CMK (cell line): ENCODE measurements at places on chromosomes 16 and 17.
A peak's percentile ranks its signal among the peaks of the same experiment; 100 is the strongest.

DNA sequence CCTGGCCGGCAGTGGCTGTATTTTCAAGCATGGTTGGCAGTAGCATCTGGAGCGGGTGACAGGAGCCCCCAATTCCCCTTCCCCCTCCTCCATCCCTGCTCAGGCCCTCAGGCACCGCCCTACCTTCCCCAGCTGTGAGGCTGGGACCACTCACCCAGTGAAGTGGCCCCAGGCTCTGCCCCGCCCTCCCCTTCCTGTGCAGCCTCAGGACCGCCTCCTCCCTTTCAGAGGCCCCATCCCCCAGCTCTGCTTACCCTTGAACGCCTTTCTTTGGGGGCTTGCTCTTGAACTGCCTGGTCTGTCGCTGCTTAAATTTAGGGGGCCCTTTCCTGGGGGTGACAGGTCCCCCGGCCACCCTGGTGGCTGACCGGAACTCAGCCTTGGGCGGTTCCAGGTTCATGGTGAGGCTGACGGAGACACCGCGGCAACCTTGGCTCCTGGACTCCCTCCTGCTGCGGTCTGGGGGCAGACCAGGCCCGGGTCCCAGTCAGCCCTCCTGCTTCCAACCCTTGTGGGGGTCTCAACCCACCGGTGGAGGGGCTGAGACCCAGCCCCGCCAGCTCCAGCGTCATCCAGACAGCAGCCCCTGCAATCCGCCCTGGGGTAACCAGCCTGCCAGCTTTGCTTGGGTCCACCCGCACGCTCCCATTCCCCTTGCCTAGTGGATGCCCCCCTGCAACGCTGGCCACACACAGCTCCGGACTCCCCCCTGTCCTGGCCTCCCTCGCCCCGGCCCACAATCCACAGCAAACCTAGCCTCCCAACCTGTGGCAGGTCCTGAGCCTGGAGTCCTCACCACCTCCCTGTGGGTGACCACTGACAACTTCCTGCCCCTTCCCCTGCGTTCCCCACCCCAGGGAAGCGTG lies 3.2 kb downstream of the PDE6G start:
- no peak for DNase-seq

DNA sequence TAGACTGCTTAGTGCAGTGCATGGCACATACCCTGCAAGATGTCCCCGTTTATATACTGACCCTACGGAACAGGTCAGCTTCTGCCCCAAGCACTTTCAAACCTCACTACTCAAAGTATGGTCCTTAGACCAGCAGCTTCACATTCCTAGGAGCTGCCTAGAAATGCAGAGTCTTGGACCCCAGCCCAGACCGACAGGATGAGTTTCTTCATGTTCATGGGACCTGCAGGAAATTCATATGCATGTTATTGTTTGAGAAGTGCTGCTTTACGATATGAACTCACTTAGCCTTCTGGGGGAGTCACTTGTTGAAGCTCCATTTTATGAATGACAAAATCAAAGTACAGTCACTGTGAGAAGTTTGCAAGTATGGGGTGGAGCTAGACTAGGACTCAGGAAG lies 82.6 kb downstream of the DYNLRB2 start:
- DNase-seq = no peak

DNA sequence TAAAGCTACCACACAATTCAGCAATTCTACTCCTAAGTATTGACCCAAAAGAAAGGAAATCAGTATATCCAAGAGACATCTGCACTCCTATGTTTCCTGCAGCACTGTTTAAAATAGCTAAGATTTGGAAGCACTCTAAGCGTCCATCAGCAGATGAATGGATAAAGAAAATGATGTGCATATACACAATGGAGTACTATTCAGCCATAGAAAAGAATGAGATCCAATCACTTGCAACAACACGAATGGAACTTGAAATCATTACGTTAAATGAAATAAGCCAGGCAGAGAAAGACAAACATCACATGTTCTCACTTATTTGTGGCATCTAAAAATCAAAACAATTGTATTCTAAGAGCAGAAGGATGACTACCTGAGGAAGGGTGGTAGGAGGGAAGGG lies 1.5 kb downstream of the SLFN11 start:
- no peak for DNase-seq

- no peak for DNase-seq
Measured at GRCh38 chr17:78905116-78905515, 2.1 kb upstream of the CEP295NL start.

GRCh38 chr17:43907425-43907981 lies at the start of gene MPP2:
Gene MPP2 (minus strand): TSS chr17:43907536. CDS start chr17:43904460, 3,076 bp downstream.
- DNase-seq = no peak

GRCh38 chr17:48489781-48490180 lies 41.0 kb downstream of the HOXB1 start:
- DNase-seq = no peak

DNA sequence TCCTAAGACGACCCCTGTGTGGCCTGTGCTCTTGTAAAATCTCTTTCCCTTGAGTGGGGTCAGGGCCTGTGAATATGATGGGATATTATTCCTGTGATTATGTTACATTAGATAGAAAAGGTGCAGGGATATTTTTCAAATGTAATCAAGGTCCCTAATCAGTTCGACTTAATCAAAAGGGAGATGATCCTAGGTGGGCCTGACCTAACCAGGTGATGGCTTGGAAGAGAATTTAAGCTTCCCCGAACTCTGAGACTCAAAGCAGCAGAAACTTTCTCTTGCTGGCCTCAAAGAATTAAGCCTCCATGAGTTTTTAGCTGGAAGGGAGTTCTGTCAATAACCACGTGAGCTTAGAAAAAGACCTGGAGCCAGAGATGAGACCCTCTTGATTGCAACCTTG lies 124.7 kb downstream of the MAF start:
- no peak for DNase-seq

GRCh38 chr17:66357037-66357436 lies 54.6 kb downstream of the PRKCA start:
- DNase-seq = no peak

GRCh38 chr17:40696651-40697072 lies 6.9 kb downstream of the KRT24 start:
- no peak for DNase-seq

DNA sequence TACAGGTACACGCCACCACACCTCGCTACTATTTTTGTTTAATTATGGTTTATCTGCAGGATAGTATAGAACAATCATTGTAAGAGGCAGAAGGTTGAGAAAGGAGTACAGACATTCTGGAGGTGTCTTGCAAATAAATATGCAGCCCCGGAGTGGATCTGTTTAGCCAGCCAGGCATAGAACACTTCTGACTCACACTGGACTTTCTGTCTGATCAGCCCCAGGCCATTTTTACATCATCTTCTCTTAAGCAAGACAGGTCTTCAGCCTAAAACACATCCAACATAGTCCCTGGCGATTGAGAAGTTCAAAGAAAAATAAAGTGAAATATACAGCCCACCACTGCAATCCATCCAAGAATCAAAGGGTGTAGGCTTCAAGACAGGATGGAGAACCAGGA lies 81.4 kb downstream of the XYLT1 start:
- DNase-seq = no peak

DNA sequence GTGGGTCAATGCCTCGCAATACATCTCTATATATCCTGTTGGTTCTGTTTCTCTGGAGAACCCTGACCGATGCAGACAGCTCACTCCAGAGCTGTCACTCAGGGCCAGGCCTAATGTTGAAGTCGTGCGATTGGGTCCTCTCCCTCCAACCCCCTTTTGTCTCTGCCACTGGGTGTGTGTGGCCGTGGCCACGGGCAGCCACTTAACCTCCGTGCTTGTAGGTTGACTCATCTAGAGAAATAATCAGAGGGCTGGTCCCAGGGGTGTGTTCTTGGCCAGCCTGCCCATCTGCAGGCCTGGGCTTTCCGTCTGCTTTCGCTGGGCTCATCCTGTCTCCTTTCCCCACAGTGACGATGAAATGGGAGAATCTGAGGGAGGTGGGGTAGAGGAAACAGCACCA lies 7.4 kb downstream of the ADAD2 start:
- DNase-seq = no peak

DNA sequence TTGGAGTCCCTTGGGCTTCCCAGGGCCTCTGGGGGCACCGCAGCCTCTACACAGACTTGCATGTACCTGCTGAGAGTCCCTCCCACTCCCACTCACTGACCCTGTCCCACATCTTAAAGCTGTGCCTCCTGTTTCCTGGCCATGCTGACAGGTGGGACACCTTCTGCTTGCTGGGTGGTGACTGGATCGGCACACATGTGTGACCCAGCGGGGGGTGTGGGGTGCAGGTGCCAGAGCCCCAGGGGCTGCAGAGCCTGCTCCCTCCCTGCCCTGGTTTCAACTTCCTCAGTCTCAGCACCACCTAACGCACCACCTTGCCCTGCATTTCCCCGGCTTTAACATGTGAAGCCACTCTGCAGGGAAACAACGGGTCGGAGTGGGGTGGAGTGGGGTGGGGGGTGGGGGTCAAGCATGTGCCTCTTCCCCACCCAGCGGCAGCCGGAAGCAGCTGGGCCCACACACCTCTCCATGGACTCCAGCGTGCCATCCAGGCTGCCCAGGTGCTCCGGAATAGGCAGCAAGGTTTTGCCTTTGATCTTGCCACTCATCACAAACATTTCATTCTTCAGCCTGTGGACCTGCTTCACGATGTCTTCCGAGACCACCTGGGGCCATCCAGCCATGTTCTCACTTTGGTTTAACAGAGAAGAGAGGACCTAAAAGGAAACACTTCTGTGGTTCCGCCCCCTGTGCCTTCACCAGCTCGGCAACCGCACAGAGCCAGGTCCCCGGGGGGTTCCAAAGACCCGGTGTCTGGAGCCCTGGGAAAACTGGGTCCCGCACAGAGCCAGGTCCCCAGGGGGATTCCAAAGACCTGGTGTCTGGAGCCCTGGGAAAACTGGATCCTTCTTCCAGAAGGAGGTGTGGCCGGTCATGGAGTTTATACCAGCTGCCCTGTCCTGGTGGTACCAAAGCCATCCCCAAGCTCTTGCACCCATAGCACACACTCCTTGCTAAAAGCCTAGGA lies 4.7 kb downstream of the DNAH17 start:
- no peak for DNase-seq

- no peak for DNase-seq
Measured at GRCh38 chr17:6753546-6753945, 2.3 kb upstream of the XAF1 start.

- DNase-seq = no peak
Measured at GRCh38 chr17:57166803-57167202, 81.8 kb downstream of the AKAP1 start.

DNA sequence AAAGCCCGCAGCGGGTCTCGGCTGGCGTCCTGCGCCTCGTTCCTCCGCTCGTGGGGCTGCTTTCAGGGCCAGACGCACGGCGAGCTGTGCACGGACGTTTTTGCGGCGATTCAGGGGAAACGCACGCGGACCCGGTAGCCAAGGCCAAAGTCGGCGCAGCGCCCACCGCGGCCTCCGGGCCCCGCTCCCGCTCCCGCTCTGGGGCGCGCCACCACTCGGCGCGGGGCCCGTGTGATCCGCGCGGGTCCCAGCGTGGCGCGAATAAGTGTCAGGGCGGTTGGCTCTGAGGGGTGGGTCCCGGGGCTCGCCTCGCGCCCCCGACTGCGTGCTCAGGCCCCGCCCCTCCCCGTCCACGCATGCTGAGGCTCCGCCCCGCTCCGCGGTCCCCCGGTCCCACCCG lies 694 bp upstream of the TBCD start:
- DNase-seq = peak; percentile 61

DNA sequence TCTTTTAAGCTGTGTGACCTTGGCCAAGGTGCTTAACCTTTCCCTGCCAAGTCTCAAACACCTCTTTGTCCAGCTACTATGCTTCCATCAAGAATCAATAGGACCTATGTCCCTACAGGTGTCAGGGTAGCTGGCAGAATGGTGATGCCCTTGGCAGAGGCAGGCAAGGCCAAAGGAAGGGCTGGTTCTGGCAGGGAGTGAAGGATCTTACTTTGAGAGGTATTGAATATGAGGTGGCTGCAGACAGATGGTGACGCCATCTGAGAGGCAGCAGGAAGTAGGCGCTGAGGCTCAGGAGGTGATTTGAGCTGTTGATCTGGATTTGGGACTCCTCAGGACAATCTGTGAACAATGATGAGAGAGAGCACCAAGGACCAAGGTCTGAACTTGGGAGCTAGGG lies 12.5 kb downstream of the ABCC3 start:
- DNase-seq = no peak

DNA sequence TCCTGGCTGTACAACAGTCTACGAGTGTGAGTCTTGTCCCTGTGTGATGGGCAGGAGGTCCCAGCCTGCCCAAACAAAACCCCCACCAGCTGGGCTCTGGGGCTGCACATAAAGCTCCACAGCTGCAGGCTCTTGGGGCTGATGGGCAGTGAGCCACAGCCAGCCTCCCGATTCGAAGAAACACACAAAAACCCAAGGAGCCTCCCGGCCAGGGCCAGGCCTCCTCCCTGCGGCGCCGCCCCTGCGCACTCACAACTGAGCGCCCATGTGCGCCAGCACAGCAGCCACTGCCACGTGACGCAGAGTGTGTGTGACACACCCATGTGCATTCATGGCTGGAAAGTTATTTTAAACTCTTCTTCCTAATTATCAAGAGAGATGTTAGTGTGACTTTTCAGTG lies 30.6 kb upstream of the FAAP100 start:
- DNase-seq = no peak

DNA sequence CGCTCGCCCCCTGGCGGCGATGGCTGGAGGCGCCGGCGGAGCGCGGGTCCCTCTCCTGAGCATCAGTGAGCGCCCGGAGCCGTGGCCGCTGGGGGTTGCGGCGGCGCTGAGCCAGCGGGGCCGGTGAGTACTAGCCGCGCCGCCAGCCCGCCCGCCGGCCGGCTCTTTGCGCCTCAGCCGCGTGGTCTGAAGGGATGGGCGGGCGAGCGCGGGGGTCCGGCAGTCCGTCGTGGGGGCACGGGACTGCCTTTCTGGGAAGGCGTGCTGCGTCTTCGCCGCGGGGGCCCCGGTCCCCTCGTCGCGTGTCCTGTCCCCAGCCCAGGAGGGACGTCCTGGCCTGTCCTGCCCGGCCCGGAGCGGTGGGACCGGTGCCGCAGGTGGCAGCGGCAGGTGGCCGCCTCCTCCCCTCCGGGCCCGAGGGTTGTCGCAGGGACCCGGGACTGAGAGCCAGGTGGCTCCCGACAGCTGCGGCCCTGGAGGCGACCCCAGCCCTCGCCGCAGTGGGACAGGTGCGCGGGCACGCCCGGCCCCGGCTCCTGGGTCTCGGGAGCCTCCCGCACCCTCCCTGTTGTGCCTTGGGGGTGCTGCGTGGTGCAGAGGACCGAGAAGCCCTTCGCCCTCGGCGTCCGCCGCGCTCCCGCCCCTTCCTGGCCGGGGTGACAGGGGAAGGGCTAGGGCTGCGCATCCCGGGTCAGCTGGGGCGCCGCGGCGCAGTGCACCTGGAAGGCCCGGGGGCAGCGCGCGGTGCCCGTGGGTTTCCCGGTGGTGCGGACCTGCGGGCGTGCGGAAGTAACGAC lies at the start of gene SPECC1:
Gene SPECC1, plus strand, starts transcription at position 58 of the 797 bp plus-strand sequence. CDS start 87,293 bp downstream, outside the sequence.
- DNase-seq = peak; percentile 62

- DNase-seq = no peak
Measured at GRCh38 chr16:66364117-66364958, 2.2 kb upstream of the CDH5 start.

GRCh38 chr17:48416971-48417370 lies 13.0 kb downstream of the SKAP1 start:
- DNase-seq = no peak

- DNase-seq = no peak
Measured at GRCh38 chr17:50559674-50560184, 786 bp upstream of the CACNA1G start.

GRCh38 chr17:31830971-31831858 lies 27.8 kb downstream of the COPRS start:
- no peak for DNase-seq
